ENCODE measurements at places on chromosomes 3 and 15.

GRCh38 chr3:175426805-175427204, 567.7 kb downstream of the NAALADL2 start:
- no peak for DNase-seq

DNA sequence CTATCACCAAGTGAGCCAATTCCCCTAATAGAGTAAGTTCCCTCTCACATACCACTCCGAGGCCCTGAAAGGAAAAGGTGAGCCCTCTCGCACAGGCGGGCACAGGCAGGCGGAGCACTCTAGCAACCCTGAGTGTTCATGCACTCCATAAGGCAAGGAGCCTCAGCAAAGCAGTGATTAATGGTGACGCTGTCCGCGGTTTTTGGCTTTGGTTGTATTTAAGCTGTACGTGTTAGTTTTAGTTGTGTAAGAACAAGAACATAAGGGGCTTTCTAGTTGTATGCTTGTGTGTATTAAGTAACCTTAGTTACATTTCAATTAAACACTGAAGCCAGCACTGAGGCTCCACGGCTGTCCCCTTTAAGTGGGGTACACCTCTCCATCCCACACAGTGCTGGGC, 33.1 kb downstream of the KLHL25 start:
- DNase-seq: no peak

DNA sequence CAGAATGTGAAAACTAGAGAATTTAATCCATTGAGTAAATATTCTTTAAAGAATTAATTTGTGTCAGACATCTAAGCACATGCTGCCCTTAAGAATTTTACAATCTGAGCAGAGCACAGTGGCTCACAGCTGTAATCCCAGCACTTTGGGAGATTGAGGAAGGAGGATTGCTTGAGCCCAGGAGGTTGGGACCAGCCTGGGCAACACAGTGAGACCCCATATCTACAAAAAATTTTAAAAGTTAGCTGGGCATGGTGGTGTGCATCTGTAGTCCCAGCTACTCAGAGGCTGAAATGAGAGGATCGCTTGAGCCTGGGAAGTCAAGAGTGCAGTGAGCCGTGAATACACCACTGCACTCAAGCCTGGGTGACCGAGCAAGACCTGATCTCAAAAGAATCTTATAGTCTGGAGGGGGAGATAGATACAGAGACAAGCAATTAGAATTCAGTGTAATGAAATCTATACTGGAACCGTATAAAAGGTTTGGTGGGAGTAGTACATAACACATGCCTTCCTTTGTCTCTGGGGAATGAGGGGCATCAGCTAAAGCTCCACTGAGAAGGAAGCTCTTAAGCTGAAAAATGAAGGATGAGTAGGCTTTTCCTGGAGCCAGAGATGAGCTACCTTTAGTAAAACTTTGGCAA, 21.2 kb downstream of the ATP11B start:
- no peak for DNase-seq

DNA sequence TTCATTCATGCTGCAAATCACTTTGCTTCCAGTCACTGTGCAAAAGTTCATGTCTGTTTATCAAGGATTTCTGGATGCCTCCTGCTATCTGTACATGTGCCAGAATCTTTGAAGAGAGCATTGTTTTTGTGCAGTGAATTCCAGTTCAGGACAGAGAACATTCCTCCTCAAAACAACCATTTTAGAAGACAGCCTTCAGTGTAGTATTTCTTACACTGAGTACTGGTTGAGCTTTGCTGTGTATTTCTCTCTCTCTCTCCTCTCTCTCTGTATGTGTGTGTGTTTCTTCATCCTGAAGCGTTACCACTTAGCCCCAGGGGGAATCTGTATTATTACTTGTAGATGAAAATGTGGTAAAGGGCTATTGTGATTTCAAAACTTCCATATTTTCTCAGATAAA, 123.8 kb upstream of the CHL1 start:
- no peak for DNase-seq

- DNase-seq: no peak
Measured at GRCh38 chr15:56776839-56777238, 43.5 kb upstream of the ZNF280D start.

- no peak for DNase-seq
Measured at GRCh38 chr15:85758655-85758978, 36.1 kb downstream of the KLHL25 start.

DNA sequence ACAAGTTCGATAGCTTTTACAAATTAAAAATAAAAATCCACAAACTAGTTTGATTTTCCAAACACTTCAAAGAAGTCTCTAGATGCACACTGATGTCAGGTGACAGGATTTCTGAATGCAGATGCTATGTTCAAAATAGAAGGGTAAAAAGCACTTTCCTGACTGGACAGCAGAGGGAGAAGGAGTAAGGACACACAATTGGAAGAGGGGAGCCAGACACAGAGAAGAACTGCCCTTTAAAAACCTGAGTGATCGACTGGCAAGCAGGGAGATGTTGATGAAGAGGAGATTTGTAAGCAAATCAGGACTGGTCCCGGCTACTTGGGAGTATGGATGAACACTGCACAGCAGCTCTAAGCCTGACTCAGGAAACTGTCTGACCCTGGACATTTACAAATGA, 612.8 kb downstream of the MAGI1 start:
- DNase-seq: no peak

GRCh38 chr15:31847961-31848360, 182.4 kb upstream of the CHRNA7 start:
- no peak for DNase-seq

- DNase-seq: no peak
Measured at GRCh38 chr3:149368674-149369497, 8.6 kb downstream of the TM4SF1 start.

DNA sequence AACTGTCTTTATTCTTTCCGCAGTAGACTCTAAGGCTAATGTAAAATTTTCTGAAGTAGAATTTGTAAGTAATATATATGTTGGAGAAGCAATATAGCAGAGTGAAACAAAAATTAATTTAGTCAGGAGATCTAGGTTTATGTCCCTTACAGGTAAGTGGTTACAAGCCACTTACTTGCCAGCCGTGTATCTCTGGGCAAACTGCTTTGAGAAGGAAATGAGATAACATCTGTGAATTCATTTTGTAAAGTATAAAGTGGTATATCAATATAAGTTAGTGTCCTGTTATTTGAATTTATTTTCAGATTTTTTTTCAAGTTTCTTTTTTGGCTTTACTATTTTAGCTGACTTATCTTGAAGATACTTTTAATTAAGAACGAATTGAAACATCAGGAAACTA, 5.5 kb downstream of the DAZL start:
- no peak for DNase-seq

All from HS-27A (cell line).